ENCODE measurements at places on chromosomes 2 and 18.

DNA sequence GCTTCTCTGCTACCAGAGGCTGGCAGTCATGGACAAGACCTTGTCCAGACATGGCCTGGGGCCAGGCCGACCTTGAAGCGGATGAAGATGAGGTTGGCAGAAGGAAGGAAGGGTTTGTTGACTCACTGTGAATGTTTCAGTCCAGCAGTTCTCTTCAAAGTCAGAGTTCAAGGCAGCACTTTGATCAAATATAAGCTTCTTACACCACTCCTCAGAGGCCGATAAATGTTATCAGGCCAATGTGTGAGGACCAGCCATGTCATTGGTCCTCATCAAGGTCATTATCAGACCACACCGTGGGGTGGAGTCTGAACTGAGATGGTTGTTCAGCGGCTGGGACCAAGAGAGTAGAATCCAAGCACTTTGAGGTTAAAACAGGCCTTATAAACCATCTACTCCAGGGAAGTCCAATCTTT lies 35.5 kb downstream of the QPCT start:
- no peak for DNase-seq

DNA sequence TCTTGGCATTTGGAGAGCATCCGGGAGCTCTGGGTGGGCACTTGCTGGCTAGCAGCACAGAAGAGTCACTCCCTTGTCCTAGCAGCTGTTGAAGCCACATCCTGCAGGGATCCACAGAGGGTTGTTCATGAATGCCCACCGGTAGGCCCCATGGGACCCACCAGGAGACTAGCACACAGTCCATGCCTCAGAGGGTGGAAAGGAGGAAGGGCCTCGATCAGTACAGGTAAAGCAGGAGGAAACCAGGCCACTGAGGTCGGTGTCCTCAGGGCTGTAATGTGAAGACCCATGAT lies 205.8 kb downstream of the SEPTIN10 start:
- no peak for DNase-seq

DNA sequence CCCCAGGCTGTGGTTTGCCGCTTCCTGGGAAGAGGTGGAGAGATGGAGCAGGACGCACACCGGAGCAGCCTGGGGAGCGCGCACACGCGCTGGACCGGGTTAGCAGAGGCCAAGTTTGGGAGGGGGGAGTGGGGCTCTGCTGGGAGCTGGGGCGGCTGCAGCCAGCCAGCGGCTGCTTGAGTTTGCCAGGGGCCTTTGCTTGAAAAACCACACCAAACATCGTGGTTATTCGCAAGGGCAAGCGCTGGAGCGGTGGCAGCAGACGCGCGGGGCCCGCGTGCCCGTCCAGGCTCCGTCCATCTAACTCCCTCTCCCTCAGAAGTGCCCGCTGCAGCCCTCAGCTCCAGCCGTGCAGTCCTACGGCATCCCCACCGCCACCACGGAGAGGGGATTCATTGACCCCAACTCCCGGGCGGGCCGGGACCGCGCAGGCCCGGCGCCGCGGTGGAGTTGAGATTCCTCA lies 4.6 kb downstream of the PTGR3 start:
- no peak for DNase-seq

DNA sequence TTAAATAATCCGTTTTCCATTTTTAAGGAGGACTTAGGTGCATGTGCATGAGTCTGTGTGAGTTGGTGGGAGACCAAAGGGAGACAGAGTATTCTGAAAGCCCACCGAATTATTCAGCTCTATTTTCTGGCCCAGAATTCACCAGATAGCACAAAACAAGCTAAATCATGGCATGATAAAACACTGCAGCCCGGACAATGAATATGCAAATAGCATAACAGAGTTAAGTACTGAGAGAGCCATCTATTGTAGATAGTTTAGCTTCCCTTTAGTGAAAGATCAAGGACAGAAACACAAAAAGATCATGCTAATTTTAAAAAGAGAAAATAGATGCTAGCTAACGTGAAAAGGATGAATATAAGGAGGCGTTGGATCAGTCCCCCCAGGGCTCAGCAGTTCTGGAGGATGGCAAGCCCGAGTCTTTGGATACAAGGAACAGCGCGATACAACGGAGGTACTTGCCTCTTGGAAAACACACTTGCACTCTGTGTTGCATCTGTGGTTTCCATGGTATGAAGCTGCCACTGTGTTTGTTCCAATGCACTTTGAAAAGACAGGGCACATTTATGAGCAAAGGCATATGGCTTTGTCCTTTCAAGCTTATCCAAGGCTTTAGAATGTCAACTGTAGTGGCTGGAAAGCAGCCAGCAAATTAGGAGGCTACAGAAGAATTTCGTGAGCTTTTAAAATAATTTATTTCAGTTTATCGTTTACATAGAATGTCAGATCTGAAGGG lies 119.9 kb downstream of the LYPD1 start:
- no peak for DNase-seq

GRCh38 chr18:9878783-9879242 lies 7.0 kb upstream of the TXNDC2 start:
- no peak for DNase-seq

DNA sequence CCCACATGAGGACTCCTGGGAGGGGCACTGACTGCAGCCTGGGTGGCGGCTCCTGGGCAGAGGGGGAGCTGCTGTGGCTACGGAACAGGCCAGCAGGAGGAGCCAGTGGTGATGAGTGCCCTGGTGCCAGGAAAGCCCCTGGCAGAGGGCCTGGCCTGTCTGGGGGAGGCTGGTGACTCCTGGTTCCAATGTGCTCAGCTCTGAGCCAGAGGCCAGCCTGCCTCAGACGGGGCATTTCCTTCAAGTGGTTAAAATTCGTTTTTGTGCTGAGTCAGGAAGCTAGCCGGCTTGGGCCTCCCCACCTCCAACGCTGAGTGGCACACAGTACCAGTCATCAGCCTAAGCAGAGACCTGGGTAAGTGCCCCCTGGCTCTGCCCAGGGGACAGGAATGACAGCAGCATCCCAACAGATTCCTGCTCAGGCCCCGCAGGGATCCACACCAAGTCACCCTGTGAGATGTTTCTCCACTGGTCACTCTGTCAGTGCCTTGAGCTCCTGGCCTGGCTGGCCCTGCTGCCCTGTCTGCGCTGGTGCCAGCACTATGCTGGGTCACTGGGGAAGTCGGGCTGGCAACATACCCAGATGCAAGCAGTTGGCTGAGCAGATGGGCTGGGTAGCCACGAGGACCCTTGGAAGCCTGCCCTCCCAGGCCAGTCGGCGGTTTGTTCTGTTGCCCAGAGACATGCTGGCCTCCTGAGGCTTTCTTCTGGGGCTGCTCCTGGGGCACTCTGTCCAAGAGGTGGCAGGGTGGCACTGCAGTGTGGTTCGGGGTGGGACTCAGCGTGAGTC lies 7.1 kb upstream of the KLF11 start:
- DNase-seq: peak; percentile 30

DNA sequence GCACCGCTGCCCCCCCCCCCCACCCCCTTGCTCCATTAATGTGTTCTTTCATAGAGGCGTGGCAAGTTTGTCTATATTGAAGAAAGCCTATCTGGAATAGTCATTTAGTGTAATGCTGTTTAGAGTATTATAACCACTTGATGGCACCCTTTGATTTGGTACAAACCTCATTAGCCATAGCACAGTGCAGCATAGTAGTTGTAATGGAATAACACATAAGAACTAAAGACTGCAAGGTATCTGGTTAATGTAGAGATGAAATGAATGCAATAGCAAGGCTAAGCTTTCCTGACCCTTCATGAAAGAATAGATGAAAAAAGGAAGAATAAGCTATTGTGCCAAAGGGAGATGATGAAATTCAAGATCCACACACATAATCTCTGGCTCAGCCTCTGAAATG lies 81.9 kb downstream of the EHBP1 start:
- no peak for DNase-seq

DNA sequence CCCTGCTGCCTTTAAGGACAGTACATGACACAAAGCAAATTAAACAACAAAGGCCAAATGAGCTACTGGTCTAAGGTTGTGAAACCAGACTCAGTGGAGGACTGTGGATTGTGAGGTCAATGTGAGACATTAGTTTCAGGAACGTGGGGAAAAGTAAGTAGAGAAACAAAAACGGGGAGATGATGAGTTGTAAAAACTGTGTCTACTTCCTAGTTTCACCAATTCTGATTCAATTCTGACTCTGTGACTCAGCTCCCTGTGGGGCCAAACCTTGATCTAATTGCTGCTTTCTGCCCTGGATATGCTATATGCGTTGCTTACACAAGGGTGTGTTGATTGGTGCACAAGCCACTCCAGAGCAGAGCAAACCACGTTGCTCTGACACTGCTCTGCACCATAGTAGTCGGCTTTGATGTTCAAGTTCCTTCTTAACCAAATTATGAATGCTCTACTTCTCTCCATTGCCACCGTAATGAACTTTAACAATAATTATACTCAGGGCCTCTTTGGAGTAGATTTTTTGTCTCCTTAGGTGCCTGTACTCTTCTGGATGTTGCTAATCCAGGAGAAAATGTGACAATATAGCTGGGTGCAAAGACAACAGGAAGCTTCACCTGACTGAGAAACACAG lies 1640.1 kb upstream of the CELF4 start:
- DNase-seq: no peak

DNA sequence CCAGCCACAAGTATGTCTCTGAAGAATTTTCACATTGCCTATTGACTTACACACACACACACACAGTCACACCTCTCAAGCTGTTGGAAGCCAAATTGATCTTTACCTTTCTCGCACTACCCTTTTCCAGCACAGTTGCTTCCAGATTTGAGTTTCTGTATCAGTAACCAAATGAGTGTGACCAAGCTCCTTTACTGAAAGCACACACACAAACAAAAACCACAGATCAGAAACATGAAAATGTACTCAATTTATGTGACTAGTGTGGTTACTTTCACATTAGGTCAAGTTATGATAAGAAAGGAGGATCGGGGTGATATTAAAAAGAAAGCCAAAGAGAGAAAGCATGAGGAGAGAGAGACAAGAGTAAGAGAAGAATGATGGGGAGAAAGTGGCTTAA lies 993.9 kb upstream of the POU3F3 start:
- DNase-seq: no peak

DNA sequence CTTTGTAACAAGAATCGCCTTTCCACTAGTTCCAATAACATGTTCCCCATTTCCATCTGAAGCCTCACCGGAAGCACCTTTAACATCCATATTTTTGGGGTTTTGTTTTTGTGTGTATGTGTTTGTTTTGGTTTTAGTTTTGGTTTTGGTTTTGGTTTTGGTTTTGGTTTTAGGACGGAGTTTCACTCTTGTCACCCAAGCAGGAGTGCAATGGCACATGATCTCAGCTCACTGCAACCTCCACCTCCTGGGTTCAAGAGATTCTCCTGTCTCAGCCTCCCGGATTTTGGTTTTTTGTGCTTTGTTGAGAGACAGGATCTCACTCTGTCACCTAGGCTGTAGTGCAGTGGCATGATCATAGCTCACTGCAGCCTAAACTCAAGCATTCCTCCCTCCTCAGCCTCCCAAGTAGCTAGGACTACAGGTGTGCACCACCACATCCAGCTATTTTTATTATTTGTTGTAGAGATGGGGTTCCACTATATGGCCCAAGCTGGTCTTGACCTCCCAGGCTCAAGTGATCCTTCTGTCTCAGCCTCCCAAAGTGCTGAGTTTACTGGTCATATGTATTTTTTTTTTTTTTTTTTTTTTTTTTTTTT lies 36.3 kb downstream of the TGOLN2 start:
- peak; percentile 49 for DNase-seq

- DNase-seq: no peak
Observed at GRCh38 chr18:75525331-75525730, 97.8 kb upstream of the SMIM21 start.

DNA sequence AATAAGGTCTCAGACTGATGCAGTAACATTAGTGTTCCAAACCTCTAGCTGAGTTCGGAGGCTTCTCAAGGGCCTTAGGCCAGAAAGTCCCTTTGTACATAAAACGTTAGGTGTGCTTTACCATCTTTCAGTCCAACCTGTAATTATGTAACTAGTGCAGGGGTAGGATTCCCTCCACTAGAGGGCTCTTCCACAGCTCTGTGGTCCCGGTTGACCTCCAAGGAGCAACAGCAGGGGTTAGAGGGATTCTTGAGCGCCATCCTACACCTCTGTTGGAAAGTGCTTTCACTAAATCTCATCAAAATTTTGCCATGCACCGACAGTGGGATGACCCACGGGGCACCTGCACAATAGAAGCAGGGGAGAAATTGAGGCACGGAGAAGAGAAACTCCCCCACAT lies 155.8 kb upstream of the LRP1B start:
- DNase-seq: no peak

GRCh38 chr2:229971298-229971790 lies 49.0 kb downstream of the FBXO36 start:
- no peak for DNase-seq

- no peak for DNase-seq
Observed at GRCh38 chr18:70448588-70448987, 159.7 kb downstream of the SOCS6 start.

DNA sequence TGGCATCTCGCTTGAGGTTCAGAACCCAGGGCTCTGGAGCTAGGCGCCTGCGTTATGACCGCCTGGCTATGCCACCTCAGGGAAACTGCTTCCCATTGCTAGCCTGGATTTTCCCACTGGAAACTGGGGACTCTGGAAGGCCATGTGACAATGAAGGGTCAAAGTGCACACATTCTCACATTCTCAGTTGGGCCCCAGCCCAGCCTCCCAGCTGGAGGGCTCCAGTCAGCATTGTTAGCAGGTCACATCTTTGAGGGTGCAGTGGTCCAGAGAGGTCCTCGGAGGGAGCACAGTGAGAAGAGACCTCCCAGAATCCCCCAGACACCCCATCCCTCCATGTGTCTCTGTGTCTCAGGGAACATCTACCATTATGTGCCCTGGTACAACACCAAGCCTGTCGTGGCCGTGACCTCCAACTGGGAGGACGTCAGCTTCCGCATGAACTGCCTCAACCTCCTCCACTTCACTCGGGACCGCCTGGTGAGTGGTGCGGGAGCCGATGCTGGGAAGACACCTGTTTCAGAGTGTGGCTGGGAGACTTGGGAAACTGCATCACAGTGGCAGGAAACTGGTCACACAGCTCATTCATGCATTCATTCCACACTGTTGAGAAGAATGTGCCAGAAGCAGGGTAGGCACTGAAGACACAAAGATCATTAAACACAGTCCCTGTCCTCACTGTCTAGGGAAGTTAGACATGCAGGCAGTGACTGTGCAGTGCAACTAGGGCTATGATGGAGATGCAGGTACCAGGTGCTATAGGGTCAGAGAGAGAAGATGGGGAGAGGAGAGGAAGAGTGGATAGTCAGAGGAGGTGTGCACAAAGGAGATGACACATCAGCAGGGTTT lies 41.6 kb downstream of the FER1L5 start:
- no peak for DNase-seq
